ENCODE measurements at places on chromosomes 3 and 15.

DNA sequence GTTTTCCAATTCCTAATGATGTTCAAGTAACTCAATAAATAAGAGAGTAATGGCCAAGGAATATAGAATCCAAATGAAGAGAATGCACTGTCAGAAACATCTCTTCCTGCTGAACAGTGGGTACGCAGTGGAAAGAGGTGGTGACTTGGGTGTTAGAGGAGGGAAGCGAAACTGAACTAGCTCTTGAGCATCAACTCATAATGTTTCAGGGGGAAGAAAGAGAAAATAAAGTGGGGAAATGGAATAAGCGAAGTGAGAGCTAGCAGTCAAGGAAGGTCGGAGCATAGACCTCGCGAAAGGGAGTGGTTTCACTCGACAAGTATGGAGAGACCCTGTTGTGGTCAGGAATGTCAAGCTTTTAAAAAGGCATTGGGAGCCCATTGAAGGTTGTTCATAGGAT lies 309.5 kb downstream of the GAP43 start:
- DNase-seq, result no peak

DNA sequence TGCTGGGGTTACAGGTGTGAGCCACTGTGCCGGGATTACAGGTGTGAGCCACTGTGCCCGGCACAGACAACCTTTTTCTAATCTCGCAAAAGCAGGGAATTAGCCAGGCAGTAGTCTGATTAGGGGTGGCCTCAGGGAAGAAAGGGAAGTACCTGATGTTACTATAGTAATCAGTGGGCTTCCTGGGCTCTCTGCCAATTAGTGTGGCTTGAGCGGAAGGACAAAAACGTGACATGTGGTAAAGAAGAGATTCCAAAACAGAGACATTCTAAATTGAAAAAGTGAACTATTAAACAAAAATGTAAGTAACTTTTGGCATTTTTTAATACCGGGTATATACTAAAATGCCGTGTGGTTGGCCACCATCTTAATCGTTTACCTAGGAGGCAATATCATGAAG lies 48.1 kb downstream of the CFAP20DC start:
- no peak for DNase-seq

GRCh38 chr3:155372281-155372680 lies 78.8 kb upstream of the STRIT1 start:
- no peak for DNase-seq

GRCh38 chr3:45153658-45154437 lies 7.7 kb upstream of the CDCP1 start:
- no peak for DNase-seq

DNA sequence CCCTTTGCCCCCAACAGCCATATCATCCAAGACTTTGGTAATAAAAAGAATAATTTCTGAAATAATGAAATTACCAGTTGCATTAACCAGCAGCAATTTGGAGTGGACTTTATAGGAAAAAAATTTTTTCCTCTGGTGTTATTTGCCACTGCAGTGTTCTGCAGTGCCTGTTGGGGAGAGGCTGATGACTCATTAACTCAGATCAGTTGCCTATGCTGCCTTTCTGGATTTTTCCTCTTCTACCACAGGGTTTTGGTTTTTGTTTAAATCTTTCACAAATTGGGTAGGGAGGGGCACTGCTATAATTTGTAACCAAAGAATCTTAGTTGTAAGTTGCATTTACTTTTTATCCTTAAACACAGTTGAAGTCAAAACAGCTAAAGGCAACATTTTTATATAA lies 22.7 kb downstream of the ATP6V1A start:
- DNase-seq, result peak; percentile 71

DNA sequence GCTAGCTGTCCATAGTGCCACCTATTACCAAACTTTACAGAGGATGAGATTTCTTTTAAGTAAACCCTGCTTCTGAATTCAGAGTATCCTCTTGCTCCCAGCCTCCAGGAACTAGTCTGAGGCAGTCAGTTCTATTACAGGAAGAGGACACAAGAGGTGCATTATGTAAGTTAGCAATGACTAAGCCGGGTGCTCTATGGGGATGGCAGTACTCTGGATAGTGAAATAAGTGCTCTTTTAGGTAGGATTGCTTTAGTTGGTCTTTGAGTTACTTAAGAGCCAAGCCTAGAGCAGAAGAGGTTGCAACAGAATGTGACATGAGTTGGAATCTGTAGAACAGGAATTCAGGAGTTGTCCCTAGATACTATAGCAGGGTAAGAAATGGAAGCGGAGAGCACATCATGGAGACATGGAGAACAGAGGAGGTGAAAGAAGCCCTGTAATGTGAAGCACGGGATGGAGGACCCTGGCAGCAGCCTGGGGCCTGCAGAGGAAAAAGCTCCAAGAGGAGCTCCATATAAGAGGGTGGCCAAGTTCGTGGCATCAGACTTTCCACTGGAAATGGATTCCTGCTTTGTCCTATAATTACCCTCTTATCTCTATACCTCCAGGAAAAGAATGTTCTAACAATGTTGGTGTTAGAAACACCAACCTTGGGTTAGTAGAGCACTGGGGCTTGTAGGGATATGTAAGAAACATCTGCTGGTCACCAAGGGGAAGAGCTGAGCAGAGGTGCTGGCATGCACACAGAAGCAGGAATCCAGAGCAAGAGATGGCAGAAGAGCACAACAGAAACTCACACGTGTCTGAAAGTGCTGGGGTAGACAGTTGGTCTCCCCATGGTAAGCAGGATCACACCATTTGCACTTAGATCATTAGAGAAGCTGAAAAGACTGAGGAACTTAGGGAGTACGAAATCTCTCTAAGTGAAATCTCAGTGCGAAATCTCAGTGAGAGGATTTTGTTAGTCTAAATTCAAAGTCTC lies 851.1 kb downstream of the FHIT start:
- no peak for DNase-seq

Data from hepatic stellate cell (primary cell).